ENCODE measurements at places on chromosomes 11 and 22.

DNA sequence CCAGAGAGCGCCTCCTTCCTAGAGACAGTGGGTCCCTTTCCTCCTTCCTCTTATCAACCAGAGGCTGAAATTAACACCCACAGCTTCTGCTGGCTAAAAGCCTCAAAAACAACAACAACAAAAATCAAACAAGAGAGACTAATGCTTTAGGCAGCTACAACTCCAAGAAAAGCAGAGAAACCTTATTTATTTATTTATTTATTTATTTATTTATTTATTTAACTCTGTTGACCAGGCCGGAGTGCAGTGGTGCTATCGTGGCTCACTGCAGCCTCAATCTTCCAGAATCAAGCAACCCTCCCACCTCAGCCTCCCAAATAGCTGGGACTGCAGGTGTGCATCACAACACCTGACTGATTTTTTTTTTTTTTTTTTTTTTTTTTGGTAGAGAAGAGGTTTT lies 2.6 kb upstream of the B3GNT6 start:
- no peak for DNase-seq

DNA sequence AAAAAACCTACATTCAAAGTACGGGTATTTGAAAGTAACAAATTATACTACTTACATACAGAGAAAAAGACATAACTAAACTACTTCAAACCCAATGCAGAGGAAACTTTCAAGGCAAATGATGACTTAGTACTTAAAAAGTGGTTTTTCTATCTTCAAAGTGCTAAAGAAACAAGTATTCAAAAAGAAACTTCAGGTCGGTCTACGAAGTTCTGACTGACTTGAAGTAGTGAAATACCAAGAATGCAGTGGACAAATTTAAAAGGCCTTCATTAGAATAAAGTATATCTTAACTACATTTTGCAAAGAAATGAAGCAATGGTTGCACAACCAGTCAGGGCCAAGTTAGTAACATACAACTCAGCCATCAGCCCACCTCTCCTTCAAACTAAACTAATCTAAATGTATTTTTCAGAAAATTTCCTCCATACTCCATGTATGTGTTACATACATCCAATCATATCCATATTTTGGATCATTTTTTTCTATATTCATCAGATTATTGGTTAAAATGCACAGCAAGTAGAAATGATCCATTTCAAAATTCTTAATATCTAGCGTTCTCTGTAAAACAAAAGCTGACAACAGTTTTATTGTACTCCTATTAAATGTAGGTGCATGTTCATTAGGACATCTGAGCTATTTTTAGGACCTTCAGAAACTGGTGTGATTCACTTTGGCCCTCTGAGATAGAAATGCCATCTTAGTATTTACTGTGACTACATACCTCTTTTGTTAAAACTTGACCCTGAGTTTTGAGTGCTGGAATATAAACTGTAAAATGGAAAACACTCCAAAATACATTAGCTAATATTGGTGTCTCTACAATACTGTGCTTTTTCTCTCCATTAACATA lies 49.9 kb downstream of the BIRC2 start:
- DNase-seq, result no peak

GRCh38 chr11:66335531-66336233 lies 552 bp downstream of the RIN1 start:
- no peak for DNase-seq

DNA sequence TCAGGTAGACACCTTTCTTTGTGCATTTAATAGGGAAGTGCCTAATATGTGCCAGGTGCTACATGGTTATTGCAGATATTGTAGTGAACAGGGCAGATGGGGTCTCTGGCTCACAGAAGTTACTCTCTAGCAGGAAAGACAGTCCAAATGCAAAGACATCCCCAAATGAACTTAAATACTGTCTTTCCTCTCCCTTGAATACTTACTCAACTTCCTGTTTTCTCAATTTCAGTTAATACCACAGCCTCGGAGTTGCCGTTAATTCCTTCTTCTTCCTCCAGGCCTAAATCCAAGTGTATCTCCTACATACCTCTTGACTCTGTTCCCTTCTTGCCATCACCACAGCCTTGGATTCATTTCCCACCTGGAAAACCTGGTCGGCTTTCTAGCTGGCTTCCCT lies 134.3 kb upstream of the SESN3 start:
- no peak for DNase-seq

DNA sequence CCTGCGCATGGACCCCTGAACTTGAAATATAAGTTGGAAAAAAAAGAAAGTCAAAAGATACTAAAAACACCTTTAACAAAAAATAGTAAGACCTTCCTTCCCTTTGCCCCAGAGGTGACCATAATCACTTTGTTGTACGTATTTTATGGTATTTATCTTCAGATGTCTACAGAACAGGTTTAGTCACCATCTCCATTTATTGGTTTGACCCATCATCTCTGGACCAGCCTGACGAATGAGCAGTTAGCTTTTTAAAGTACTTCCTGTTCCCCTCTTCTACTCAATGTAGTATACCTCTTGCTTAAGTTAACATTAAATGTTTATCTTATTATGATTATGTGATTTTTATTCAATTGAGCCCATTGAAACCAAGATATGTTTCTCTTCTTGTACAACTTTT lies 64.7 kb upstream of the CREB3L1 start:
- DNase-seq, result no peak

GRCh38 chr11:20259506-20259905 lies 99.2 kb upstream of the DBX1 start:
- DNase-seq, result no peak

DNA sequence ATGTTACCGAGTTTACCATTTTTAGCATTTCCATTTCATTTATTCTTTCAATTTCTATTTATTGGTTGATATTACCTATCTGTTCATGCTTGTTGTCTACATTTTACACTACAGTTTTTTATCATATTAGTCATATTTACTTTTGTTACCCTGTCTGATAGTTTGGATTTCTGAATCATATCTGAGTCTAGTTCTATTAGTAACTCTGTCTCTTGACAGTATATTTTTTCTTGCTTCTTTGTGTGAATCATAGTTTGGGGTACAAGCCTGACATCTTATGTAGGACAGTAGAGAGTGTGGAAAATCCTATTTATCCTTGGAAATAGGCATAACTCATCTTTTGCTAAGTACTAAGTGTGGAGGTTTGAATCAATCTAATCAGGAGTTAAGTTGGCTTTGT lies 263.9 kb upstream of the SESN3 start:
- no peak for DNase-seq

- DNase-seq, result no peak
These were observed 787.6 kb downstream of the BRD1 start for GRCh38 chr22:49040111-49040510.

GRCh38 chr11:64916040-64916774 lies 802 bp downstream of the ATG2A start:
- DNase-seq, result no peak
